ENCODE measurements at places on chromosomes 13 and 19. TPM values are rescaled to one million over a fixed set of nuclear protein-coding genes. Genes with fewer than 3 reads are reported as not detected.
A peak's percentile ranks its signal among the peaks of the same experiment; 100 is the strongest.

DNA sequence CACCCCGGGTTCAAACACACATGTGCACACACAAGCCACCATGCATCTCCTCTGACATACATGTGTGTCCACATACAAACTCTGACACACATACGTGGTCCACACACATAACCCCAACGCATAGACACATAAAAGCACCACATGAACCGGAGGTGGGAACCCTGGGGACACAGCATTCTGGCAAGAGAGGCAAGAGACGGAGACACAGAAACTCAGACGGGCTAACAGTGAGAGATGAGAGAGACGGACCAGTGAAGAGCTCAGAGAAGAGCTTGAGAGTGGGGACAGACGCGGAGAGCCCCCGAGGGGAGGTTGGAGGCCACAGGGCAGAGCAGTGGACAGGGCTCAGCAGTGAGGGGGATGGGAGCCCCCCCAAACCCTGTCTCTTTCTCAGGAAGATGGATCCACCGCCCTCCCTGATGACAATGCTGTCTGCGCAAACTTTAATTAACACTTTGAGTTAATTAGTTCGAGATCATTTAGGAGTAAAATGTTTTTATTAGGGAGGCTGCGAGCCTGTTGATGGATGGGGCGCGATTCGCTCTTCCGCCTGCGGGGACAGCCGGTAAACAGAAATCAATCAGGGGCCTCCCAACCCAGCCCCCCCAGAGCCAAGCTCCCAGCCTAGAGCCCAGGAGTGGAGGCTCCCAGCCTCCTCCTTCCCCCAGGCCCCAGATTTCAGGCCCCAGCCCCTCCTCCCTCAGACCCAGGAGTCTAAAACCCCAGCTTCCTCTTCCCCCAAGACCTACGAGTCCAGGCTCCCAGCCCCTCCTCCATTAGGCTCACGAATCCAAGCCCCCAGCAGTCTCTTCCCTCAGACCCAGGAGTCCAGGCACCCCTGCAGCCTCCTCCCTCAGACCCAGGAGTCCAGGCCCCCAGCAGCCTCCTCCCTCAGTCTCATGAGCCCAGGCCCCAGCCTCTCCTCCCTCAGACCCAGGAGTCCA, 9.5 kb upstream of the ERFL start:
- DNase-seq = no peak

GRCh38 chr13:59319276-59319675, 844.5 kb downstream of the DIAPH3 start:
- no peak for DNase-seq

GRCh38 chr19:41960973-41961372, 1.9 kb upstream of the RABAC1 start:
- no peak for DNase-seq

GRCh38 chr13:98976338-98976737, 1.5 kb downstream of the DOCK9 start:
- DNase-seq = no peak

DNA sequence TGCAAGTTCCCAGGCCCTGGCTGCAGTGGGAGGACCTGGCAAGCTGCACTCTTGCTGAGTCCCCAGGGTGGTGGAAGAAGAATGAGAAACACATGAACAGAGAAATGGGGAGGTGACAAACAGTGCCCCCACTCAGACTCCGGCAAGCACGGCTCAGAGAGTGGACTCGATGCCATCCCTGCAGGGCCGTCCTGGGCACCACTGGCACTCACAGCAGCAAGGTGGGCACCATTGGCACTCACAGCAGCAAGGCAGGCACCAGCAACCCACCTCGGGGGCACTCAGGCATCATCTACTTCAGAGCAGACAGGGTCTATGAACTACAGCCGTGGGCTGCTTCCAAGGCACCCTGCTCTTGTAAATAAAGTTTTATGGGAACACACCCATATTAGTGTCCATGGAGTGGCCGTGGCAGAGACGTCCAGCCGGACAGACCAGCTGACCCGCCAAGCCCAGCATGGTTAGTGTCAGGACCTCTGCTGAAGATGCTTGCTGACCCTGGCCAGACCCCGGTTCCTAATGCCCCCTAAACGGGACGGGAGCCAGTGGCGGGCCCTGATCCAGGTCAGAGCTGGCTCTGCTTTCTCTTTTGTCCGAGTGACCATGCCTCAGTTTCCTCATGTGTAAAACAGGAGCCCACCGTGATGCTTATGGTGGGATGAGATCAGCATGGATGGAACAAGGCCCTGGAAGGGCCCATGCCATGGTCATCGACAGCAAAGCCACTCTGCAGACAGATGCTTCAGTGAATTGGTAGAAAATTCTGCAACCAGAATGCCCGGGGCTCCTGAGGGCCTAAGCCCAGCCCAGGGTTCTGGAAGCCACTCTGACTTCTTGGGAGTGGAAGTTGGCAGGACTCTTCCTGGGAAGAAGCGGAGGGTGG, 2.1 kb upstream of the F10 start:
- peak; percentile 74 for DNase-seq

The AMH gene
- total RNA-seq = 0.93 TPM

The GPR32 gene
- total RNA-seq = not detected
